ENCODE measurements at places on chromosomes 16 and 17.

DNA sequence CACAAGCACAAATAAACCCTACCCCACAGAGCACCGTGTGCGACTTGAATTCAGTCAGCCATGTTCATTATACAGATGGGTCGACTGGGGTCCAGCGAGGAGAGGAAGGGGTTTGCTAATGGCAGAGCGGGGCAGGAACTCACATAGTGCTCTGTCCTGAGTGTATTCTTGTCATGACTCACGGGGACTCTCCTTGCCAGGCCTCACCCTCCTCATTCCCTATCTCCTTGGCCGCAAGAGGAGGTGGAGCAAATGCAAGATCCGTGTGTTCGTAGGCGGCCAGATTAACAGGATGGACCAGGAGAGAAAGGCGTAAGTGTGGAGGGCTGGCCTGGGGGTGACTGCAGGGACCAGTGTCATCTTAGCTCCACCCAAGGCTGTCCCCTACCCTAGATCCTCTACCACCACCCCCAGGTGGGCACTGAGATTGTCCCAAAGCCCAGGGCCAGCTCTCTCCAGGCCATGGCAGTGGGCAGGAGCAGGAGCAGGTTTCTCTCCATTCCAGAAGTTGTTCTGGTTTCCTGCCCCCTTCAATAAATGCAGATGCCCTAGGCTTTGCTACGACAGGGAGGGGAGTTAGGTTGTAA lies 29.4 kb downstream of the SLC12A3 start:
- no peaks in the 10 kb centered on the region for H3K36me3 ChIP-seq
- H3K27me3 ChIP-seq, result no peaks in the 10 kb centered on the region
- no peak overlapping the region for H3K4me3 ChIP-seq
- peaks cover 11% of the 10 kb centered on the region for H3K4me1 ChIP-seq
- no peak overlapping the region for H3K27ac ChIP-seq

DNA sequence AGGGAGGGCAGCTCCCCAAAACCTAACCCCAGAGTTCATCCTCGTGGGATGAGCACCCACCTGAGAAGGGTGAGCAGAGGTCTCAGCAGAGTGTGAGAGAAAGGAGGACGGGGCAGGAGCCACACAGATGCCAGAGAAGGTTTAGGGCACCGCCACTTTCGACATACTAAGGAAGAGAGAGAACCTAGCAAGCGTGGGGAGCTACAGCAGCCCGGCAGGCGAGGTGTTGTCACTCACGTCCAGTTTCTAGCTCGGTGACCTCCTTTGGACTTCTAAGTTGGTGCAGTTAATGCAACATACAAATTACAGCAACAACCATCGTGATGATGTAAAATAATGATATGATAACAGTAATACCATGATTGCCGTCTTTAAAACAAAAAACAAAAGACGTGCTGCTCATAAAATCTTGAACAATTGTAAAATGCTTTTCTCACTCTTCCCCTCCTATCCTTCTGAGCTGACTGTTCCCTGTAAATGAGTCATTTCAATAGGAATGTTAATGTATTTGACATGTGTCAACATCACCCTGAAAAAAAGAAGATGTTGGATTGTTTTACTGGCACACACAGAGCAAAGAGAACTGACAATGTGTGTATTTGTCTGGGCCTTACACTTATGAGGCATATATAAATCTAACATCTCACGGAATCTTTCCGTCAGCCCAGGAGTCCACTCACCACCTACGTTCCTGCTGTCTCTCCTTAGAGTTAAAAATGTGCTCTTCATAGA lies 158.2 kb upstream of the MAF start:
- no peak overlapping the region for H3K4me3 ChIP-seq
- H3K27me3 ChIP-seq, result peaks cover 2% of the 10 kb centered on the region
- no peak overlapping the region for H3K27ac ChIP-seq
- no peak for DNase-seq
- H3K36me3 ChIP-seq, result no peaks in the 10 kb centered on the region

DNA sequence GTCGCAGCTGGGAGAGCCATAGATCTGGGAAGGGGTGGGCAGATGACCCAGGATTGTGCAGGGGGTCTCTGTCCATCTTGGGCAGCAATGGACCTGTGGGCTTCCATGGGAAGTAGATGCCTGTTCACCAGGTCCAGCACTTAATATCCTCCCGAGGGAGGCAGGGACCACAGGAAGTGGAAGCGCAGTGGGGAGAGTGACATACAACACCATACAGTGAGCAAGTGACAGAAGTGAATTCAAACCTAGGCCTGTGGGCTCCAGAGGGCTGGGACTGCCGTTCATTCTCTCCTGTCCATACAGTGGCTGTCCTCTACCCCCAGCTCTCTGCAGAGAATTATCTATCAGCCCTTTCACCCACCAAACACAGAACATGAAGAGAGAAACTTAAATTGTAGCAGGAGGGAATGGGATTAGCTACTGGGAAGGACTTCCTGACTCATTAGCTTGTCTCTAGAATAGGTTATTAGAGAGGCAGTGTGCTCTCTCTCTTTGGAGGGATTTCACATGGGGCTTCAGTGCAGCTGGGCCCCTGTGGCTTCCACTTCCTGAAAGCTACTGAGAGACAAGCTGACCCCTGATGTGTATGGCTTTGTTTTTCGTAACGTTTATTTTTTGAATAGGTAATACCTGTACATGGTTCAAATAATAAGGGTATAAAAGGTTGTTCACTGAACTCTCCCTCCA lies 13.1 kb upstream of the SEZ6 start:
- no peak for DNase-seq
- H3K27ac ChIP-seq, result no peak overlapping the region
- peaks cover 7% of the 10 kb centered on the region for H3K27me3 ChIP-seq
- H3K4me3 ChIP-seq, result no peak overlapping the region
- H3K4me1 ChIP-seq, result peaks cover 9% of the 10 kb centered on the region

- H3K36me3 ChIP-seq, result no peaks in the 10 kb centered on the region
- H3K27me3 ChIP-seq, result no peaks in the 10 kb centered on the region
- H3K4me1 ChIP-seq, result peaks cover 23% of the 10 kb centered on the region
- DNase-seq, result no peak
Measured at GRCh38 chr16:79602628-79603014, 2.1 kb upstream of the MAF start.

GRCh38 chr16:88570691-88571092 lies 489 bp downstream of the ZC3H18 start:
- H3K4me3 ChIP-seq, result peak overlapping the region; percentile 70
- peaks cover 3% of the 10 kb centered on the region for H3K36me3 ChIP-seq
- H3K27ac ChIP-seq, result peak overlapping the region; percentile 41

DNA sequence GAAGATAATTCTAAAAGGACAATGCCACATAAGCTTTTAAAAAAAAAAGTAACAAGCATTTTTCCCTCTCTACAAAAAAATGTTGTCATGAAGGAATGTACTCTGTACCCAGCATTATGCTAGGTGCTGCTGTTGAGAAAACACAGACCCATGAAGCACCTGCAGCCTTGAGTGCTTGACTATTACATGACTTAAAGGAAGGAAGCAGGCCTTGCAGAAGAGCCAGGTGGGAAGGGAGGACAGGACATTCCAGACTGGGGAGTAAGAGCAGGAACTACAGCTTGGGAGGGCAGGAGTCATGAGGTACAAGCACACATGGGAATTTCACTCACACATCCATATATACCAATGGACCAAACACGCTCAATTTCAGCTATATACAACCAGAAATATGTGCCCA lies 3.8 kb downstream of the MYO1D start:
- DNase-seq, result no peak
- H3K4me3 ChIP-seq, result no peak overlapping the region
- no peaks in the 10 kb centered on the region for H3K27me3 ChIP-seq
